ENCODE measurements at places on chromosomes 2 and 18.

DNA sequence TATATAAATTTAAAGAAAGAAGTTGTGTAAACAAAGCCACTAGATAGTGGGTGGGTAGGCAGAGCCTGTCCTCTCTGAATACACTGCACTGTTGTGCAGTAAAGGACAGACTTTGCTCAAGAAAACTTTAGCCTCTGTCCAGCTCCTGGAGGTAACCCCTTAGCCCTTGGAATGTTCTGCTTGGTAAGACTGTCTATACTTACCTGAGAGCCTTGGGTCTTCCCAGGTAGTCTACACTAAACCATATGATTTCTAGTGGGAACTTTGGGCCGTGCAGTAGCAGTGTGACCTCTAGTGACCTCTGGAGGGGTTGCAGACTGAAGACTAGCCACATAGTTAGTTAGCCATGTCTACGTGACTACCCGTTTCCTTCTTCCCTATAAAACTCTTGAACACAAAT, 678.3 kb upstream of the NRXN1 start:
- peak; percentile 57 for DNase-seq

DNA sequence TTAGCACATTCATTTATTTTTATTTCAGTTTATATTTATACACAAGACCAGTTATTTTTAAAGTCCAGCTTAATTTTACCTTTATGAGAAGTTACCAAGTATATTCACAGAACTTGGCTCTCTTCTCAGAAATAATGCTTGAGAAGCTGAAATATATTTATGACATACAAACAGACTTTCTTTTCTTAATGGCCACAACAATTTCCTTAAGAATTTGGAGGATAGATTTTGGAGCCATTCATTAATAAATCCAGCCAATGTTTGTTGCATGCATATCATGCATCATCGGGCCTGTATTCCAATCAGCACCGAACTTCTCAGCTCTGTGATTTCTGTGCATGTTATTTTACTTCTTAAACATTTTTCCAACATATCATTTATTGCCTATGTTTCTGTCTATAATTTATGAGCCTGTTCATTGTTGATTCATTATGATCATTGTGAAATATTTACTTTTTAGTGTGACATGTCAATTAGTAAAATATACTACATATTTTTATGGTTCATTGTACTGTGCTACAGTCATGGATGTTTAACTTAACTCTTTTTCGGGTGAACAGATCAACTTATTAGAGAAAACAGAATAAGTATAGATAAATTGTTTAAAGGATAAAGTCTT, 3.5 kb downstream of the GULP1 start:
- DNase-seq, result no peak

GRCh38 chr2:98880266-98881152, 55.5 kb downstream of the CRACDL start:
- DNase-seq, result no peak

- DNase-seq, result no peak
These were observed 254.9 kb upstream of the HS6ST1 start for GRCh38 chr2:128573531-128573930.

DNA sequence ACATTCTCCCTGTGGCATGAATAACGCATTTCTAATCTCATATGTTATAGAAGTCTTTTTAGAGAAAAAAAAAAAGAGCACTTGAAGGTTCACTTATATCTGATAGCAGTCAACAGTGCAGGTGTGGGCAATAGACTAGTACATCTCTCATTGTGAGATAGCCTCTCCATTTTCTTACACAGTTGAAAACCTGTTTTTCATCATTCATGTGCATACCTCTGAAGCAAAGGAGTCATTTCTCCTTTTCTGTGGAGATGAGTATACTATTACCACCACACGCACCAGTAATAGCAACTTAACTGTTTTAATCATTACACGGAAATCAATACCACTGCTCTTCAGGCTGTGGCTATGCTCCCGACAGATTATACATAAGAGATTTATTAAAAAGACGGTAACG, 1653.3 kb upstream of the TMEFF2 start:
- DNase-seq, result no peak

GRCh38 chr18:54251606-54252390, 17.5 kb upstream of the POLI start:
- DNase-seq, result no peak

- DNase-seq, result no peak
These were observed 53.8 kb downstream of the CTAGE1 start for GRCh38 chr18:22363867-22364463.

DNA sequence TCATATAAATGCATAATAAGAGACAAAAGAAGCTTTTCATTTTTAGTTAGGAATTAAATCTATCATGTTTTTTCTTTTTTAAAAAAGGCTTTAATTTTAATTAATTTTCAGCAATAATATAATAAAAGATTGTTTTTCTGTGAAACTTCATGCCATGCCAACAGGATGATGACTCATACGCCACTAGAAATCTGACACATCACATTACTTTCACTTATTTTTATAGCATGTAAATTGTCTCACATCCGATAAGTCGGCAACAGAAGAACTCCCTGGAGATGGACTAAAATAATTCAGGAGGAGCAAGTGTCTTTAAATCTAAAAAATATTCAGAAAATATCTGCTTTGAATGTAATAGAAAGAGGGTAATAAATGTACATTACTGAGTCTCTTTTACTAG, 1024.2 kb upstream of the ACVR2A start:
- no peak for DNase-seq

- DNase-seq, result no peak
These were observed 56.7 kb upstream of the FAM98A start for GRCh38 chr2:33655626-33656320.

- DNase-seq, result no peak
These were observed 3.8 kb downstream of the POMC start for GRCh38 chr2:25164561-25164960.

- no peak for DNase-seq
These were observed 58.4 kb downstream of the ALPK2 start for GRCh38 chr18:58570360-58571064.

GRCh38 chr18:78245451-78245850, 734.2 kb upstream of the SALL3 start:
- no peak for DNase-seq

- DNase-seq, result no peak
These were observed 227.4 kb downstream of the SS18 start for GRCh38 chr18:25862881-25863600.

GRCh38 chr2:239466755-239467271, 66.0 kb upstream of the HDAC4 start:
- DNase-seq, result no peak

- no peak for DNase-seq
These were observed 1436.4 kb downstream of the SUCLG1 start for GRCh38 chr2:83022631-83023210.

DNA sequence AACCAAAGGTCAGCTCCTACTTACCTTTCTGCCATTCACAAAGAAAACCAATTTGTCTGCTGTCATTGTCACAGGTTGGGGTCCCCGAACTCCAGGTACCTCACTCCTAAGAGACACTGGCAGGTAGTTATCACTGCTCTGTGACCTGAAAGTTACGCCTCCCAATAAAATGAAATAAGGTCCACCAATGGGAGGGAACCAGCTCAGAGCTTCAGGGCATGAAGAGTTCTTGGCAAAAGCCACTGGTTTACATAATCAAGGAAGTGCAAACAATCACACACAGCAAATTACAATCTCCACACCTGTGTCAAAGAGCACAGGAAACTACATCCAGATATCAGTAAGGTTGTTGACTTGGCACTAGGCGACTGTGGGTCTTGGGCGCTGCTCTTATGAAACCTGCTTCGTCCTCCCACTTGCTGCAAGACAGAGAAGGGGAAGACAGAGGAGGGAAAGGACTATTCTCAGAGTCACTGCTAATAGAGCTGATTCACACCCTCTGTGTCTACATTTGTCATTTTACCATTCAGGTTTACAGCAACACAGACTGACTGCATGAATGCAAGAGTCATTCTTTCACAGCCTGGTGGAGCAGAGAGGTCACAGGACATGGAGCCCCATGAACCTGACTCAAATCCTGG, at the start of gene XDH:
XDH (minus strand) TSS at position 142 of the 641 bp plus-strand sequence; CDS start at position 66, 76 bp downstream.
- no peak for DNase-seq

DNA sequence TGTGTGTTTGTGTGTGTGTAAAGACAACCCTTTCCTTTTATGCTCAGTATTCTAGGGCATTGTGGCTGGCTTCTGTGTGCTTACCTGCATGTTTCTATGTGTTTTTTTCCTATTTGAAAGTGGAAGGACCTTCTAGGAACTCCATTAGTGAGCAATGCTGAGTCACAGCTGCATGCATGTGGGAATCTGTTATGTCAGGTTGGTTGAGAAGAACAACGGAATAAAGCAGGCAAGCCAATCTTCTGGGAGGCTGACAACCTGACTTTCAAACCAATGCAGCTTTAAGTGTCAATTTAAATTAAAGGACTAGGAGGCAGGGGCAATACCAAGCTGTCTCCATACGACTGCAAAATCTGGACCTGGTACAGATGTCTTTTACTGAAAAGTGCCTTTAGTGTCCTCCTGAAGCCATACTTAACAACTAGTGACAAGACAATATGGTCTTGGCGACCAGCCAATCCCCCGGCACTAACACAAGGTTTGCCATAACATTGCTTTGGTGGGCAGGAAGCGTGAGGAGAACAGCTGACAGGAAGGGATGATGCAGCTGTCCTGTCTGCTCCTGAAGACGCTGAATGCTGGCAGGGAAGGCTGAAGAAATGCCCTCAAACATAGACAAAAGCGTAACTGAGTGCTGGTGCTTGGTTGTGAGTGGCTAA, 514.7 kb upstream of the CDH7 start:
- no peak for DNase-seq

DNA sequence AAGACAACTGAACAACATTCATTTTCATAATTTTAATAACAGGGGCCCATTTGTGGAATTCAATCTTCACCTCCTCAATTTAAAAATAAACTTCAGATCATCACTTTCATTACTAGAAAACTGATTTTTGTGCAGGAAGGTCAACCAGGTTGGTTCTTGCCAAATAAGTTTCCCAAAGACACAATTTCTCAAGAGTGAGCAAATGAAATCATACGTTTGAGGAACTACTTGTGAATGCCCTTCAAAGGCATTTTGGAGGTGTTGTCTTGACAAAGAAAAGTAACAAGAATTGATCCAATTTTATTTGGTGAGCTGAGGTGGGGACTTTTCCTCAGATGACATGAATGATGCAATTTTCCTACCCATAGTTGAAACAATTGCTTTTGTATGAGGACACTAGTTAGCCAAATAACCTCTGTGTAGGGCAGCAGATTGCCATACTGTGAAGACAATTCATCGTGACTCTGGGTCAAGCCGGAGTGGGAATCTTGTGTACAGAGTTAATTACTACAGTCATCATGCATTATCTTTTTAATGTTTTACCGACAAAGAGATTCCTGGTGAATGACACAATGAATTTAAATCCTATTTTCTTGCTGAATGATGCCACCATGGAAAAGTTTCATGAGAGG, 121.8 kb downstream of the TGFA start:
- no peak for DNase-seq

GRCh38 chr2:145157741-145158591, 638.0 kb upstream of the ZEB2 start:
- DNase-seq, result no peak

GRCh38 chr2:208618220-208618619, 211.6 kb downstream of the PTH2R start:
- peak; percentile 13 for DNase-seq

GRCh38 chr18:27789406-27789805, 387.5 kb downstream of the CDH2 start:
- DNase-seq, result no peak

- no peak for DNase-seq
These were observed 41.9 kb downstream of the ALK start for GRCh38 chr2:29879456-29879855.

GRCh38 chr18:3388980-3389379, 61.0 kb upstream of the TGIF1 start:
- no peak for DNase-seq

GRCh38 chr2:168216351-168217005, 30.9 kb downstream of the STK39 start:
- no peak for DNase-seq

- DNase-seq, result no peak
These were observed 292.7 kb downstream of the ERBB4 start for GRCh38 chr2:212245880-212246279.

DNA sequence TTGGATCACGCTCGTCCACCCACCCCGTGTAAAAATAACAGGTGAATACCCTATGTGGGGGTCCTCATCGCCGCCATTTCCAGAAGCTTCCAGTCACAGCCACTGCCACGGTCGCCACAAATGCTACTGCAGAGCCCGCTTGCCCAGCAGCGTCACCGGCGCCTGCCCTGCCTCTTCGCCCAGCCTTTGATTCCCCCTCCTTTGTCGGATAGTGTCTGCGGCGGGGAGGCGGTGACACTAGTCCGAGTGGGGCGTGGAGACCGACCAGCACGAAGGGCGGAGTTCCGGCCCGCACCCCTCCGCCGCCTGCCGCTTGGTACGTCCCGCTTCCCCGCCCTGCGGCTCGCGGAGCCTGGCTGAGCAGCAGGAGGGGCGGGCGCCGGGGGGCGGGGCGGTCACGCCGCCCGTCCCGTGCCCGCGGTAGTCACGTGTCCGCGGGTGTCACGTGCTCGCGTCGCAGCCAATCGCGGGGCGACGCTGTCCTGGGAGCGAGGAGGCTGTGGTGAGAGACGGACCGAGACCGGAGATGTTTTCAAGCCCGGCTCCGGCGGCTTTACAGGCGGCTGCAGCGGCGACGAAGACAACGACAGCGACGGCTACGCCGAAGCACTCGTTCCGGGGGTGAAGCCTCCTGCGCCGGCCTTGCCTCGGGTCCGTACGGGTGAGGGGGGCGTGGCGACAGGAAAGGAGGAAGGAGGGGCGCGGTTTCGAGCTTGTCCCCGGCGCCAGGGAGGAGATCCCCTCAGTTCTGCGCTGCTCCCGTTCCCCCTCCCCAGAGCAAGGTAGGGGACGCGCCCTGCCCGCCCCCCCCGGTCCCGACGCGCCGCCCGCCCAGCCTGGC, at the start of gene ANKRD12:
ANKRD12 (plus strand) TSS at position 467 of the 841 bp plus-strand sequence. CDS start 45,652 bp downstream, outside the sequence.
- DNase-seq, result peak; percentile 93

GRCh38 chr2:42572297-42573081, 4.1 kb downstream of the MTA3 start:
- DNase-seq, result no peak

GRCh38 chr2:240685771-240686371, 3.2 kb upstream of the AQP12B start:
- no peak for DNase-seq

GRCh38 chr2:172426635-172427255, 641 bp upstream of the ITGA6 start:
- DNase-seq, result no peak

DNA sequence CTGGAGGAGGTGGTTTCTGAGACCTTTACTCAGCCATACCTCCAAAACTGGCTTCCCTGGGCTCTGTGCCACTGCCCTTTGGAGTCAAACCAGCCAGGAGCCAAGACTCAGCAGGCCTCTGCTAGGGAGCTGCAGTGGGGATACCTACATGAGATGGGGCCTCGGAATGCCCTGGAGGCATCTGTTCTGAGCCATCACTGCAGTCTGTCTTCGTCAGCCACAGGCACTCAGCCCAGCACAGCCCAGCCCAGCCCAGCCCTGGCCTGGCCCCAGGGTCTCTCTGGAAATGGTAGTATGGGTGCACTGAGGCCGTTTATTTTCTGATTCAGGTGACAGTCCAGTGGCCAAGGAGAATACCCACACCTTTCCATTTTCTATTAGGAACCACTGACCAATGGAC, 209.8 kb downstream of the CELF4 start:
- no peak for DNase-seq

Measured in WTC11 (cell line).